ENCODE measurements at places on chromosomes 12 and 14.
A peak's percentile ranks its signal among the peaks of the same experiment; 100 is the strongest.

GRCh38 chr12:127925971-127926370, 341.0 kb upstream of the TMEM132C start:
- no peak for DNase-seq

DNA sequence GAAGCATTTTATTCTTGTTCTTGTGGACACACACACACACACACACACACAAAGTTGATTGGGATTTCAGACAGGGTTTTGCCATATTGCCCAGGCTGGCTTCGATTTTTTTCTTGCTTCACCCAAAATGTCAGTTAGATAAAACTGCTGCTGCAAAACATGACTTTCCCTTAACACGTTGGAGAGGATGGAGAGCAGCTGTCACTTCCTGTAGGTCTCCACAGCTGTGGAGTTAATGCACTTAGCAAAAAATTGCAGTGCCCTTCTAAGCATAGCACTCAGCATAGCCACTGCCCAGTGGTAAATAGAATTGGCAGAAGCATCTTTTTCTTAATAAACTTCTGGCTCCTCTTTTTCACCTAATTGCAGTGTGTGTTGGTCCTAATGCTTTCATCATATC, 54.5 kb downstream of the PDZRN4 start:
- DNase-seq = no peak

DNA sequence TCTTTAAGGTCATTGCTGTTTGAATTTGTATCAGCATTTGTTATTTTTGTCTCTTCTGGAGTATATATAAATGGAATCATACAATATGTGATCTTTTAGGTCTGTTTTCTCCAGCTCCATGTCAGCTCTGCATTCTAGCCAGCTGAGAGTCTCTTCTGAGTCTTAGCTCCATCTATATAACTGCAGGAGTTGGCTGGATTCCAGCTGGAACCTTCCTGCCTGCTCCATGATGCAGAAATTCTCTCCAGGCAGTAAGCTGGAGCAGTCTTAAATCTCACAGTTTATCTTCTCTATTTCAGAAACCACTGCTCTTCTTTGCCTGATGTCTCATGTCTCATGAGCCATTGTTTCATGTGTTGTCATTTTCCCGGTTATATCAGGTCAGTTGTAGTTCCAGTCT, 827.6 kb downstream of the NRXN3 start:
- no peak for DNase-seq

DNA sequence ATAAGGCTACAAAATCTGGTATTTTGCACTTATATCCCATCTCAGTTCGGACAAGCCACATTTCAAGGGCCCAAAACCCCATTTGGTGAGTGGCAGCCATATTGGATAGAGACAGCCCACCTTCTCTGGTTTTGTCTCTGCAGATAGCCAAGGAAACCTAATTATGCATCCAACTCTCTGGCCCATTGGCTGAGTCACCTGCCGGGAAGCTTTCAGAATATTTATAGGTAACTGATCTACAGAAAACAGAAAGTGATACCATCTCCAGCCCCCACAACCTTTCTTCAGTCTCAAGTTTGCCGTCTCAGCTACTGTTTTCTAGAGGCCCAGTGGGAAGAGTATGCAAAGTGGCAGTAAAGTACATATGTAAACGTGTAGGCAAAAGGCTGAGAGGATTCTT, 33.7 kb upstream of the PPP1CC start:
- DNase-seq = no peak

DNA sequence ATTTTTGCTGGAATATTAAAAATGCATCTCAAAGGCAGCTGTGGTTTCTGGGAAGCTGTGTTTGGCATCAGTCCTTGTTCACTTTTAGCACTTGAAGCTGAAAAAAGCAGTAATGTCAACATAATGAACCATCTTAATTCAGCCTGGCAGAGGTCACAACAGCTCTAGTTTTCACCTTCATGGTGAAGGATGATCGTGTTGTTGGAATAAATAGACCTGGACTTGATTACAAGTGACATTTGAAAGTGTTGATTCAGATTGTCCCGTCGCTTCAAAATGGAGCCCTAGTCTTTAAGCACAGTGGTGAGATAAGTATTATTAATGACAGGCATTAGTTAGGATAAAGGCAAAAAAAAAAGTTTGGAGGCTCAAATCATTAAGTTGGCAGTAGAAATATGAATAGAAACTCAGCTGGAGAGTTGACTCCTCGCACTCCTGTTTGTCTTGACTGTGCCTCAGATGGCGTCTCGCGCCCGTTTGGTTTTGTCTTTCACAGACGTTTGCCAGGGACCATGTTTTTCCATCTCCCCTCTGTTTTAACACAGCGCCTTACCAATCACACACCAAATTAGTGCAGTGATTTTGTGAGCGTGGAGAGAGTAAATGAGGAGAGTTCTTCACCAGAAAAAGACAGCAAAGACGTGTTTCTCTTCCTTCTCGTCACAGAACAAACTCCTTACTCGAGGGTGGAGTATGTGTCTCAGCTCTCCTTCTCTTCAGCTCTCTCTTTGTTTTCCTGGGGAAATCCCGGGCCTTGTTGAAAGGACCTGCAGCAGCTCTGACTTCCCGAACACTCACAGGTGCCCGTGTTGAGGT, 53.4 kb upstream of the MMP17 start:
- DNase-seq = no peak

DNA sequence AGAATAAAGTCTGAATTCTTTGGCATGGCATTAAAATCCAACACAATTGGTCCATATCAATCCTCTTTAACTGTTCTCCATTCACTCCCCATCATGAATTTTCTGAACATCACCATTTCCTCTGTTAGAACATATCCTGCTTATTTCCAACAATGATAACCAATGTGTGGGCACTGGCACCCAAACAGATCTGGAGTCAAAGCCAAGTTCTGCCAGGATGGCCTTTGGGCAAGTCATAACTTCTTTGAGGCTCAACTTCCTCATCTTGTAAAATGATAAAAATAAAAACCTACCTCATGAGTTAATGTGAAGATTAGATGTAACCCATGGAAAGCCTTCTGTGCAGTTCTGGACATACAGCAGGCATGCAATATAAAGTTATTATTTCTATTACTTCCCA, 12.5 kb downstream of the PAWR start:
- DNase-seq = no peak

GRCh38 chr12:108373111-108373510, 34.0 kb upstream of the CMKLR1 start:
- no peak for DNase-seq

- no peak for DNase-seq
Measured at GRCh38 chr14:90551070-90551704, 154.4 kb downstream of the CALM1 start.

DNA sequence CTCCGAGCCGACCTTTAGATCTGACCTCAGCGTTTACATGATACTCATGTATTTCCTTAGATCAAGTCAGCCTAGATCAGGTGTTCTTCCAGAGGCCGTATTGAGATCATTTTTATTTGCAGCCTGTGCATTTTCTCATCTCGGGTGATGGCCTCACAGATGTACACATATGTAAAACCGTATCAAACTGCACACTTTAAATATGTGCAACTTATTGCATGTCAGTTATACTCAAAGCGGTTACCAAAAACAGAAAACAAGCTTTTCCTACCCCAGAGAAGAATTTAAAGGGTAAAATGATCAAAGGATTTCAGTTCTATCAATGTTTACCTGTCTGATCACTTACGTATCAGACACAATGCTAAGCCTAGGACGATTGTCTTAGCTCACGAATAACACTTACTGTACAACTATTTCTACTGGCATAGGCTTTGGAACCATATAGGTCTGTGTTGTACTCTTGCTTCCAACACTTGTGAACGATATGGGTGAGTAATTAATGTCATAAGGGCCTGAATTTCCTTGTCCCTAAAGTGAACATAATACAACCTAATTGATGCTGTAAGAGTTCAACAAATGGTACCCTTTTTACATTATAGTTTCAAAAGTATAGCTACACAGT, 628 bp upstream of the LLPH start:
- DNase-seq = no peak

- DNase-seq = no peak
Measured at GRCh38 chr12:46386360-46386867, 13.8 kb upstream of the SLC38A2 start.

GRCh38 chr12:49552014-49552413, 13.2 kb downstream of the KCNH3 start:
- DNase-seq = no peak

DNA sequence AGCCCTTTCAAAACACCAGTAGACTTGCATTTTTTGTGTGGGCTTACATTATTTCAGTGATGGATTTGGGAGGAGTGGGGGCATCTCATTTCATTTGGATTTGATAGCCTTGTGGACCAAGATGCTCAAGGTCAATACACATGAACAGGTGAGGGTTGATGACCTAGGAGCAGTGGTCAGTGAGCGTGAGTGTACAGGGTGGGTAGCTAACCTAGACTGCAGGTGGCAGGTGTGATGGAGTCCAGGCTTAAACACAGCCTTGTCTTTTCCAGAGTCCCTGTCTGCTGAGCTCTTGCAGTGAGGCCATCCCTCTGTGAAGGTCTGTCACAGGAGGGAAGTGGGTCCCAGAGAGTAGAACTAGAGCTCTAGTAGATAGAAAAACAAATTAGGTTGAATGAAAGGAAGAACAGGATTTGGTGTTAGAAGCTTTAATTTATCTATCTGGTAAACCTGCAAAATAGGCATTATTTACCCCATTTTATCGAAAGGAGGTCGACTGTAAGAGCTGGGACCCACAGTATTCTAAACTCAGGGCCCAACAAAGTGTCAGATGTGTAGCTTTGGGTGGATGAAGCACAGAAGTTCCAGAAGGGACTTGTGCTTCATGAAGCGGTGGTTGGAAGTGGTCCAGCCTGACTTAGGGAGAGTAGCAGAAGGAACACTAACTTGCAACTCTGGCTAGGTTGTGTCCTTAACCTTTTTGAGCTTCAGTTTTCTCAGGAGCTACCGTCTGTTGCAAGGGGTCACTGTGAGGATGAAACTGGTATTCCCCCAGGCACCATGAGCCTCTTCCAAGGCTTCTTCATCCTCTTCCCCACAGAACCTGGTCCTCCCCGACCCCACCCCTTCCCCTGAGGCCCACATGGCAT, 18.2 kb downstream of the RPS6KL1 start:
- DNase-seq = no peak

DNA sequence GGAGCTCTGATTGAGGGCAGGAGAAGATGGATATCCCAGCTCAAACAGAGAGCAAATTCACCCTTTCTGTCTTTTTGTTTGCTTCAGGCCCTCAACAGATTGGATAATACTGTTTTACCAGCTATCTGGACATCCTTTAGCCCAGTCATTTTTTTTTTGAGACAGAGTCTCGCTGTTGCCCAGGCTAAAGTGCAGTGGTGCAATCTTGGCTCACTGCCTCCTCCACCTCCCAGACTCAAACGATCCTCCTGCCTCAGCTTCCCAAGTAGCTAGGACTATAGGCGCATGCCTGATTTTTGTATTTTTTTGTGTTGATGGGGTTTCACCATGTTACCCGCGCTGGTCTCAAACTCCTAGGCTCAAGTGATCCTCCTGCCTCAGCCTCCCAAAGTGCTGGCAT, 40.8 kb downstream of the ARF6 start:
- DNase-seq = no peak

- DNase-seq = no peak
Measured at GRCh38 chr12:12786351-12786705, 869 bp downstream of the APOLD1 start.

DNA sequence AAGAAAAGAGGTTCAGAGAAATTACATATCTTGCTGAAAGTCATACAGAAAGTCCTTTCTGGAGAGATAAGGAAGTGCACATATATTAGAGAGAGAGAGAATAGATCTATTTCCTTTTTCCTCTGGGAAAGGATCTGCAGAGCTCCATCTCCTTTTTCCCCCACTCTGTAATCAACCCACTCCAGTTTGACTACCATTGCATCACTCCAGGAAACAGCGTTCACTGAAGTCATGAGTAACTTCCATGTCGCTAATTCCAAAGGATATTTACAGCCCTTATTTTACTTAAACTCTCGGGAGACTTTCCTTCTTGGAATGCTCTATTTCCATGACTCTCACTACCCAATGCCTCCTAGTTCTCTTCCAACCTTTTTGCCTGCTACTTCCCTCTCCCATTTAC, 72.5 kb upstream of the PARP11 start:
- no peak for DNase-seq

- no peak for DNase-seq
Measured at GRCh38 chr12:61009192-61009591, 1251.0 kb upstream of the USP15 start.

- DNase-seq = no peak
Measured at GRCh38 chr12:109592905-109593272, 19.3 kb downstream of the MVK start.

GRCh38 chr14:34843011-34843554, 32.1 kb downstream of the BAZ1A start:
- DNase-seq = no peak

DNA sequence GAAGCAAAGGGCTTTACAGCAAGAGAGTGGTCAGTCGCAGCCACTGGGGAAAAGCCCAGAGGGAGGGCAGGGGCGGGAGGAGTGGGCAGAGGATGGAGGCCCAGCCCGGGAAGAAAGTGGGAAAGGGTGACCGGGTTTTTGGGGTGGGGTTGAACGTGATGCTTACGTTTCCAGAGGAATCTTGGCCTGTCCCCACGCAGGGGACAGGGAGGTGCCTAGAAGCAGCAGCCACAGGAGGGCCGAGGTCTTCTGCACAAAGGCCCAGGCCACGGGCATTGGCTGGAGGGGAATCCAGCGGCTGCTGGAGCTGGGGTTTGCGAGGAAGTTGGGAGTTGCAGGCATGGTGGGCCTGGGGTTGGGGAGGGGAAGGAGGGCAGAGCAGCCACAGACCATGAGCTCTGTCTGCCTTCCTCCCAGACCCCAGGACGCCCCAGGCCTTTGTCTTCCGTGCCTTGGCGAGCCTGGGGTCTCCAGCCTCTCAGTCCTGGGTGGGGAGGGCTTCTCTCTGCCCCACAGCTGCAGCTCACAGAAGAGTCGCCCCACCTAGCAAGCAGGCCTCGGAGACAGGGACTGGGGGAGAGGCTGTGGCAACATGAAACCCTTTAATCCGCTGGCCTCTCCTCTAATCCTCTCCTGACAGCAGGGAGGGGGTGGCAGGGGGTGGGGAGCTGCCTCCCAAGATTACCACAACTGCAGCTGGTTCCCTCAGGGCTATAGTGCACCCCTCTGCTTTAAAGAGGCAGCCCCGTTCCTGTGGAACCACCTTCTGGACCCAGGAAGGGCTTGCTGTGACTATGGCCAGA, at the start of gene CACNA2D4:
Gene CACNA2D4, minus strand, starts transcription at position 572 of the 803 bp plus-strand sequence. Its CDS starts 179 bp downstream, at position 393.
- DNase-seq = no peak

- no peak for DNase-seq
Measured at GRCh38 chr12:122563361-122563760, 36.3 kb downstream of the KNTC1 start.

- DNase-seq = no peak
Measured at GRCh38 chr12:85693093-85693665, 143.0 kb downstream of the RASSF9 start.

- no peak for DNase-seq
Measured at GRCh38 chr12:51472984-51473383, 48.4 kb downstream of the SLC4A8 start.

DNA sequence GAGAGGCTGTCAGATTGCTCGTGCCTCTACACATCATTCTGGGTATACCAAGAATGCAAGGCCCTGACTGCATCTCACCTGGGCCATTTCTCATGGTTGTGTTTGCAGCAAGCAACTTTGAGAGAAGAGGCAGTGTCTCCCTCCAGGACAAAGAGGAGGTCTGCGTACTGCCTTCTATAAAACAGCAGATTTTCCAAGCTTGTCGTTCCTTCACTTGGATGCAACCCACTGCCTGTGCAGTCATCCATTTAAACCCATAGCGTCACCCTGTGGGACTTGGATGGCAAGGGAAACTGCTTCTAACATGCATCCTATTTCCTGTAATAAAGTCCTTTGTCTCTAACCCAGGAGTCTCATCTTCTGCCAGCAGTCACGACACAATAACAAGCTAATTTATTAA, 1.3 kb downstream of the POMT2 start:
- no peak for DNase-seq

- no peak for DNase-seq
Measured at GRCh38 chr12:92036771-92037453, 108.7 kb downstream of the BTG1 start.

GRCh38 chr14:34693228-34693939, 21.0 kb downstream of the CFL2 start:
- DNase-seq = peak; percentile 53

Data from DMS 273 treated with DMSO at 0.1 percent for 48 hours (cell line).